ENCODE measurements at places on chromosomes 2 and 18. TPM values are rescaled to one million over a fixed set of nuclear protein-coding genes. Genes with fewer than 3 reads are reported as not detected.

GRCh38 chr2:236517251-236518031 lies 52.2 kb upstream of the ACKR3 start:
- DNase-seq = no peak

DNA sequence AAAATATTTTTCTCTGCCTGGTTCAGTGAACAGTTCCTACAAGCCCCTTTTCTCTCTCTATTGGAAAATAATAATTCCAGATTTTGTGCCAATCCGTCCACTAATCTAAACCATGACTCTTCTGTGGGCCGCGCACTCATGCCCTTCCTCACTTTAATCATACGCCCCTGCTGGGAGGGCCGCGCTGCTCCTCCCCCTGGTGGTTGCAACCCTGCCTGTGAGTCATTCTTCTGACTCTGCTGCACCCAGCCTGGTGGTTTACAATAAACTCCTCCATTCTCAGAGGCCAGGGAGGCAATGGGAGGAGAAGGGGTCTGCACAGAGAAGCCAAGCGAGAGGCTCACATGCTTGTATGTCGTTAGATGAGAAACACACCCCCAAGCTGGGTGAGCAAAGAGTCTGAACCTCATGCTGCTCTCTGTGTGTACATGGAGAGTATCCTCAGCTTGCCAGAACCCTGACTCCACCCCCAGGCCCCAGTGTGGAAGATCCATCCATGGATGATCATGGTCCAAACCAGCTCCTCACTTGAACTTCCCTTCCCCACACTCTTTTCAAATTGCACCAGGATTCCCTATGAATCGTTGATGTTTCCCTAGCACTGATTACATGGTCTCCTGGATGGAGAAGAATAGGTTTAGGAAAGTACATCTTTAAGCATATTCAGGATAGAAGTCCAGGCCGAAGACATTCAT lies 228.9 kb downstream of the ANKRD30B start:
- DNase-seq = peak; percentile 49

GRCh38 chr2:167550448-167550847 lies 662.2 kb downstream of the XIRP2 start:
- DNase-seq = no peak

DNA sequence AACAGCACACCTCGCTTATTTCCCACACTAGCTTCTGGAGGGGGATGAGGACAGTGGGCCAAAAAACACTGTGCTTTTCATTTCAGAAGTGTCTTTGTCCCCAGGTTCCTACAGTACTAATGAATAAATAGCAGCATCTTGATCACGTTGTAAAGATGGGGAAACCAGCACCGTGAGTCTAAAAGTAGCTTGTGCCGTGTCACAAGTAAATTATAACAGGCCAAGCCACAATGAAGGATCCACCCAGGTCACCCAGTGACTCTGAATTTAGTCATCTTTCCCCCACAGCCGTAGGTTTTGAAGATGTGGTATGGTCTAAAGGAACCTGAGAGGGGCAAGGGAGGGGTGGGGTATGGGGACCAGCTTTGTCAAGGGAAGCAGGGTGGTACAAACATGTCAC lies 8.8 kb downstream of the FZD7 start:
- DNase-seq = no peak

GRCh38 chr2:19806591-19806990 lies 95.2 kb downstream of the TTC32 start:
- no peak for DNase-seq

GRCh38 chr2:232336241-232336736 lies 42.3 kb upstream of the ALPP start:
- DNase-seq = no peak

GRCh38 chr2:39107156-39107555 lies 13.7 kb downstream of the SOS1 start:
- DNase-seq = no peak

DNA sequence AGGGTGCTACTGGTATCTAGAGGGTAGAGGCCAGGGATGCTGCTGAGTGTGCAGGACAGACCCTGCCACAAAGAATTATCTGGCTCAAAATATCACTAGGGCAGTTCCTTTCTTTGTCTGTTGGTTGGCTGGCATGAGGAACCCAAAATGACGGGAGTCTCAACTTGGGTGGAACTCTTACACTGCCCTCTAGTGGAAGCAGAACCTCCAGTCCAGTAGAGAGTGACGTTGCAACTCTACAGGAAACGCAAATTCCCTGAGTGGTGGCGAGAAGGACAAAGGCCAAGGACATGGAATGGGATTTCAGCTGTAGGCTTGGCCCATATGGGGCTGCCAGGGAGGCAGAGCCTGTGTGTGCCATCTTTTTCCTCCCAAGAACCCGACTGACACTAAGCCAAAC lies 47.1 kb downstream of the COPS8 start:
- no peak for DNase-seq

DNA sequence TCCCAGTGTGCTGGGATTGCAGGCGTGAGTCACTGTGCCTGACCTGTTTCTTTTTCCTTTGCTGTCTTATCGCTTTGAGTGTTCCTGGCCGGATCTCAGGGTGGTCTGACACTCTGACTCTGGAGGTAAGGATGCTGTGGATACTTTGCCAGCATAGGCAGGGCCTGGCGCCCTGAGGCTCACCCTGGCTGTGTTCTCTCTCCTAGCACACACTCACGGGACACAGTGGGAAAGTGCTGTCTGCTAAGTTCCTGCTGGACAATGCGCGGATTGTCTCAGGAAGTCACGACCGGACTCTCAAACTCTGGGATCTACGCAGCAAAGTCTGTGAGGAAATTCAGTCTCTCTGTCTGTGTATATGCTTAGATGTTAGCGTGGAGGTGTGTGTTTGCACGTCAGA lies 18.0 kb upstream of the SAG start:
- DNase-seq = no peak

The TEX261 gene
- total RNA-seq = 11.8 TPM

The FSIP2 gene
- 1.6 TPM for total RNA-seq

The MAPRE3 gene
- total RNA-seq = 5.3 TPM

The TDRD15 gene
- not detected for total RNA-seq

The CIB4 gene
- not detected for total RNA-seq

The TUBA3D gene
- not detected for total RNA-seq

The CXCR1 gene
- not detected for total RNA-seq
